ENCODE measurements at places on chromosomes 13 and 19.

DNA sequence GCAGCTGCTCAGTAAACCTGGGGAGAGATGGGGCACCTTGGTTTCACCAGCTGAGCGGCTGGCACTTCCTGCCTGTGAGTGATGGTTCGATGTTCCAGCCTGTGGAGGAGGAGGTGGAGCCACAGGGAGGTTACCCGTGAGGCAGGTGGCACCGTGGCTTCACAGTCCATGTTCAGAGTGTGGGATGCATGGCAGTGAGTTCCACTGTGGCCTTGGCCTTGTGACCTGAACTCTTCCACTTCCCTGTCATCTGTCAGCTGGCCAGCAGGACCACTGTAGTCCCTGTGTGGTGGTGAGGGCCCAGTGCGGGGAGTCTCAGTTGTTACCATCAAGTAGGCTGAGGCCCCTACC is 16.9 kb downstream of the SMARCA4 start:
- no peak for DNase-seq

DNA sequence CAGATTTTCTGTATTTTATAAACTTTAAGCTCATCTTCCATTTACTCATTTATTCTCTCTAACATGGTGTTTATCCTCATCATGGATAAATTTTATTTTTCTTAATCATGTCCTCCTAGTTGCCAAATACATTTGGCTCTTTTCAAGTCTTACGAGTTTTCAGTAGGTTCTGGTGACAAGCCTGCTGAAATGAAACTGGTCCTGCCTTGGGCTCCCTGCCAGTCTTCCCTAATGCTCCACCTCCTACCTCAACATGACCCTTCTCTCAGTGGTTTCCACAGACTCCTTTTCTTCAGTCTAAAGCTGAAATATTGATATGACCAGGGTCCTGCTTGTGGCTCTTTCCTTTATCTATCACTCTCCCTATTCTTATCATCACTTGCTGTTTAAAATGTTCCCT is 81.2 kb downstream of the TRPC4 start:
- no peak for DNase-seq

DNA sequence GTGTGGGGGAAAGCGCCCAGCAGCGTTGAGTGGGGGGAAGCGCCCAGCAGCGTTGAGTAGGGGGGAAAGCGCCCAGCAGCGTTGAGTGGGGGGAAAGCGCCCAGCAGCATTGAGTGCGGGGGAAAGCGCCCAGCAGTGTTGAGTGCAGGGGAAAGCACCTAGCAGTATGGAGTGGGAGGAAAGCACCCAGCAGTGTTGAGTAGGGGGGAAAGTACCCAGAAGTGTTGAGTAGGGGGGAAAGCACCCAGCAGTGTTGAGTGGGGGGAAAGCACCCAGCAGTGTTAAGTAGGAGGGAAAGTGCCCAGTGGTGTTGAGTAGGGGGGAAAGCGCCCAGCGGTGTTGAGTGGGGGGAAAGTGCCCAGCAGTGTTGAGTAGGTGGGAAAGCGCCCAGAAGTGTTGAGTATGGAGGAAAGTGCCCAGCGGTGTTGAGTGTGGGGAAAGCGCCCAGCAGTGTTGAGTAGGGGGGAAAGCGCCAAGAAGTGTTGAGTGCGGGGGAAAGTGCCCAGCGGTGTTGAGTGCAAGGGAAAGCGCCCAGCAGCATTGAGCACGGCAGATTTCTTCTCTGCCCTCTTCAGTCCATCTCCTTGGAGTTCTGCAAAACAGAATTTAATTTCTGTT is 138.4 kb downstream of the ATP11A start:
- no peak for DNase-seq

DNA sequence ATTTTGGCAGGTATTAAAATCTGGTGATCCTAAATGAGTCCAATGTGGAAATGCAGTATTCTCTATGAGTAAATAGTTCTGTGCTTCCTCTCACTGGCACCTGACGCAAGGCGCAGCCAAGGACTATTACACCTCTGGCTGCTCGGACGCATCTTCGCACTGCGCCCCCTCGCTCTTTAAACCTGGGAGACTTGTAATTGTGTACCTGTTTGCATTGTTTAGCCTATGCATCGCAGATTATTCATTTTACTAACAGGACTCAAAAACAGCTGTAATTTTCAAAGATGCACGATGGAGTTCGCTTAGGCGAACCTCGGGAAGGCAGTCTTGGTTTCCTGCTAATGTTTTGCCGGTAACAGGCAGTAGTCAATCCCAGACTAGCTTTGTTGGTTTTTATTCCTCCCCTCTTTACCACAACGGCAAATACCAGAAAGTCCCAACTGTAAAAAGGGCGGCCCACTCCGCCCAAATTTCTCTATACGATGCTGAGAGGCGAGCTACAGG is 113.2 kb downstream of the KCNRG start:
- DNase-seq: no peak

- no peak for DNase-seq
Measured at GRCh38 chr19:42291435-42291810, 10.5 kb upstream of the PRR19 start.

- no peak for DNase-seq
Measured at GRCh38 chr13:58343076-58343475, 711.5 kb downstream of the PCDH17 start.

GRCh38 chr19:16156904-16157303 is 13.4 kb downstream of the HSH2D start:
- DNase-seq: no peak

DNA sequence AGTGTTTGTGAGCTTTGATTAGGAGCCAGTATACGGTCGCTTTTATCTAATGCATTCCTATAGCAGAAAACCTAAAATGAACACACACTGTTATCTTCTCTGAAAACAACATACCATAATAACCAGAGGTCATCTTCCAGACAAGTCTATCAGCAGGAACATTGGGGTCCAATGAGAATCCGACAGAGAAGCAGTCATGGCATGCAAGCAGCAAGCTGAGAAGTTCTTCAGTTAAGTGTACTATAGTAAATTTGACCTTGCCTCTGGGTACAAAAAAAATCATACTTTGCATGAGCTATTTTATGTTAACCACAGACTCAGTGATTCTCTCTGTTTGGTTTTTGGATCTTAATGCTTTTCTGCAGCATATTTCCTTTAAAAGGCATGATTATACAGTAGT is 1505.1 kb downstream of the PCDH9 start:
- DNase-seq: no peak

GRCh38 chr19:5880604-5881078 is 10.3 kb upstream of the FUT5 start:
- DNase-seq: no peak

Measured in activated naive CD8-positive, alpha-beta T cell treated with anti-CD3 and anti-CD28 coated beads, Interleukin-2, amount 50 U/mL, for 16 hours (primary cell).